ENCODE measurements at places on chromosomes 4 and X.

DNA sequence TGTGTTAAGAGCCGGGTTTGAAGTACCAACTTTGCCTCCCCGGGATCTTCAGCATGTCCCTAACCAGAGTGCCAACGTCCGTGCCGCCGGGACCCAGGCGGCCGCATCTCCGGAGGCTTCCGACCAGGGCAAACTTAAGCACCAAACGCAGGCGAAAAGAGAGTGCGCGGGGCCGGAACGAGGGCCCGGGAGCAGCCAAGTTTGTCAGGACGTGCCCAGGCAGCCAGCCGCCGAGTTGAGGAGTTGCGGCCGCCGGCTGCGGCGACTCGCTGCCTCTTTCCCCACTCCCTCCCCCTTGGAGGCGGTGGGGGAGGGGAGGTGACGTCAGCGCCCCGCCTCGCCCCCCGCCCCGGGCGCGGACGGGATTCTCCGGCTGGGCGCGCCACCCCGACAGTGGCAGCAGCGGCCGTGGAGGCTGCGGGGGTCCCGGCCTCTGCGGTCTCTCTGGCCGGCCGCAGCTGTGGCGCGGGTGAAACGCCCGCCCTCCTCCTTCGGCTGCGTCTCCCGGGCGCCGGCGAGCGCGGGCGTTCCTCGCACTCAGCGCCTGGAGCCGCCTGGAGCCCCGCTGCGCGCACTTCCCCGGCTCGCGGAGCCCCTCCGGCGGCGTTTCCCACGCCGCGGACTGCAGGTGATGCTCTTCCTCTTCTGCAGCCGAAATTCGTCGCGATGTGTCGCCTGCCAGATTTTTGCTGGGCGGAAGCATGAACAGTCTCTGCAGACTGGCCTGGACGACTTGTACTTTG lies 2.9 kb upstream of the FAT1 start:
- no peak for DNase-seq

DNA sequence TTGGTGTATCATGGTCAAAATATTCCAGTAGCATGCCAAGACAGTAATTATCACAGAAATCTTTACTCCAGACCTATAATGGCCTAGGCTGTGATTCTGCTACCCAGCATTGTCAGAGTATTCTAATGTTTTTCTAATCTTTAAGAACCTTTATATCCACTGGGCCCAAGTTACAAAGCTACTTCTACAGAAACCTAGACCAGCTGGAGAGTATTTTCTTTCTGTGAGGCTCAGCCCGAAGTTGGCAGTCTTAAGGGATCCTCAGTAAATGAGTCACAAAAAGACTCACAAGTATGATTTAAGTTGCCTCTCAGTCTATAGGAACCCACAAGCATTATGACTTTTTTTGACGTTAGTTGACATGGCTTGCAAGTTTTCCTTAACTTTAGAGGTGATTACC lies 638.5 kb upstream of the FAM241A start:
- DNase-seq, result no peak

DNA sequence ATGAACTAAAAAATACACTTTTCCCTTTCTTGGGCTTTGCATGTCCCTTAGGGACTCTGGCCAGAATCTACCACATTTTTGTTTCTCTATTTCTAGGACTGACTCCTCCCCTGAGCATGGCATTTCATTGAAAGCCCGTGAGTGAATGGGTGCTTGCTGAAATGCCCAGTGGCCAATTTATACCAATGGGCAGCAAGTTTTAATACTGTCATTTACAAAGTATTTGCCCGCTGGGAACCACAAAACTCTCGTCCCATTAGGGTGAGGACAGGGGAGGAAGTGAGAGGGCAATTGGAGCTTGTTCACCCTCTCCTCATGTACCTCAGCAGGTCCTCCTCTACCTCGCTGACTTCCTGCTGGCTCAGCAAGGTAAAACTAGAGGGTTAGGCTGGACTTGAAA lies 1.1 kb downstream of the SRPX2 start:
- DNase-seq, result no peak

DNA sequence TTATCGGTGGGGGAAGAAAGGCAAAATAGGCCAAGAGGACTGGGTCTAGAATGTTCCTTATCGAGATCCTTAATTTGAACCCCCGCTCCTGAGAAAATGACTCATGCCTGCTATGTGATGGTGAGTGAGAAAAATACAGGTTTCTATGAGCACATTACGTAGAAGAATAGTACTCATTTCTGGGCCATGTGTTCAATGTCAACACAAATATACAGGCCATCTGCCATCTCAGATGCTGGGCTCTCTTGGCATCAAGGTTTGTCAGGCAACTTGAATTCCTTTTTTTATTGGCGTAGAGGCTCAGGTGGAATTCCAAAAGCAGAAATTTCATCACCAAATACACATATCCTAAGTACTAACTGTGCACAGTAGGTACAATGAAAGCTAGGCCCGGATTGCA lies 81.4 kb upstream of the TRIM2 start:
- DNase-seq, result no peak

DNA sequence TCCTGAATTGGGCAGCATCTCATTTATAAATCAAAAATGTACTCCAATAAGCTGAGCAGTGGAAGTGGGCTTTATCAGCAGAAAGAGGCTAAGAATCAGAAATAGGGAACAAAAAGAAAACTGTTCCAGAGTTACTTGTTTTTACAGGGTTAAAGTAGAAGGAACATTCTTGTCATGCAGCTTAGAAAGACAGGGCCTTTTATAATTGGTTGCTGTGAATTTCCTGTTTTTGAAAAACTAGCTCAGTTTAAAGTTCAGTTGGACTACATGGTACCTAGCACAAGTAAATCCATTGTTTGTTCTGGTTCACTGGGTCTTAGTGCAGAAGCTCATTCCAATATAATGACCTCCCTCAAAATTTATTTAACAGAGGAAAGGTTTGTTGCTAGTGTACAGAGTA lies 200.8 kb downstream of the GRIA2 start:
- no peak for DNase-seq
